Suppressor macrophage treated with lipopolysaccharide for 1 hour (primary cell): ENCODE measurements at places on chromosomes 1 and 21.

DNA sequence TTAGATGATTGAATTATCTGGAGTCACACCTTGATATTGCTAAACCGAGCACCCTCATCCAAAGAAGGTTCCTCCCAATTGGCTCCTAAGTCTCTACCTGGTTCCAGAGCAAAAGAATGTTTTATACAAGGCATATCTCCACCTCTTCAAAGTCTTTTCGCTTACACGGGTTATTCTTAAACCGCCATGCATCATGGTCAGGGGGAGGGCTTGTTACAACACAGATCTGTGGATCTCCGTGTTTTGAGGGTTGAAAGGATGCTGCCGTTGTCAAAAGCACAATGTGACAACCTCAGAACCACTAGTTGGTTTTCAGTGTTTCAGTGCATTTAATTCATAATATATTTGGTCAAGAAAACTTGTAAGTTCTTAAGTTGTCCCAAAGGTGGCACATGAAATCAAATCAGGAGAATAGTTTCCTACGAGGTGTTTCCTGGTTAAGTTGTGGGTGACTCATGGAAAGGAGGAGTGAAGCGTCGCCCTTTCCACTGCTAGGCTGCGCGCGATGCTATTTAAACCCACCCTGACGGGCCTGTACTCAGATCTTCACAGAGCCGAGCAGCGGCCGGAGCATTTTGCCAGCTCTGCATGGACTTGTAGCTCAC lies 1531.6 kb upstream of the TPTE start:
- DNase-seq: no peak

DNA sequence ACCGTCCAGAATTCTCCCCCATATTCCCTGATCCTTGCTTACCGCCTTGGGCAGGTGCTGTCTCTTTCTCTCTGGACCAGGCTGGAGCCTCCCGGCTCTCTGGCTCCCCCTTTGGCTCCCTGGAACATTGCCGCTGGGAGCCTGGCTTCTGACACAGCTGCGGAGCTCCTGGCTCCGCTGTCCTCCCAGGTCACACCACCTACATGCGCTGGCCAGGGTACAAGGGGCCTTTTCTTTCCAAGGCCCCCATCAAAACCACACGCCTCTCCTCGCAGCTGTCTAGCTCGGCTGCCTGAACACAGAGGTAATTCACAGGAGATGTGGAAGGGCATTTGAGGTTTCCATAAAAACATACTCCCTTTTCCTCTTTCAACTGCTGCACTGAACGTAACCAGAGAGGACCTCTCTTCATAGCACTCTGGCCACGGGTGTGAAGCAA lies 7.5 kb upstream of the ZNF648 start:
- DNase-seq: peak; percentile 68

GRCh38 chr1:7460807-7461206 lies 310.3 kb upstream of the VAMP3 start:
- DNase-seq: no peak

GRCh38 chr1:58936973-58937372 lies 153.1 kb upstream of the JUN start:
- no peak for DNase-seq

DNA sequence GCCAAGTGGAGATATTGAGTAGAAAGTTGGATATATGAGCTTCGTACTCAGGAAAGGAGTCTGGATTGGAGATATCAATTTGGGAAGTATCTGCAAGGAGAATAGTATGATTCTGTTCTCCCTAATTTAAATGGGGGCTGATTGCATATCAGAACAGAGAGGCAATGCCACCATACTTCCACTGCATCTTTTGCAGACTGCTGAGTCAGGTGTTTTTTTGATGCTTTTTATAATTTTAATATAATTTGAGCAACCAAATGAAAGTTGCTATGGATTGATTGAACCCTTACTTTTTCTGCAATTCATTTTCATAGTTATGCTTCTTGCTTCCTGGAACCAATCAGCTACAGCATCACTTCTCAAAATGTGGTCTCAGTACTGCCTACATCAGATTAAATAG lies 590.3 kb downstream of the USP25 start:
- DNase-seq: no peak

DNA sequence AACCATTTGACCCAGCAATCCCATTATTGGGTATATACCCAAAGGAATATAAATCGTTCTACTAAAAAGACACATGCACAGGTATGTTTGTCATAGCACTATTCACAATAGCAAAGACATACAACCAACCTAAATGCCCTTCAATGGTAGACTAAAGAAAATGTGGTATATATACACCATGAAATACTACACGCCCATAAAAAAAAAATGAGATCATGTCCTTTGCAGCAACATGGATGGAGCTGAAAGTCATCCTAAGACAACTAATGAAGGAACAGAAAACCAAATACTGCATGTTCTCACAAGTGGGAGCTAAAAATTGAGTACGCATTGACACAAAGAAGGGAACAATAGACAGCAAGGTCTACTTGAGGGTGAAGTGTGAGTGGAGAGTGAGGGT lies 72.0 kb downstream of the EIF4G3 start:
- DNase-seq: no peak

- no peak for DNase-seq
These were observed 410.1 kb downstream of the OMA1 start for GRCh38 chr1:58136387-58136786.

DNA sequence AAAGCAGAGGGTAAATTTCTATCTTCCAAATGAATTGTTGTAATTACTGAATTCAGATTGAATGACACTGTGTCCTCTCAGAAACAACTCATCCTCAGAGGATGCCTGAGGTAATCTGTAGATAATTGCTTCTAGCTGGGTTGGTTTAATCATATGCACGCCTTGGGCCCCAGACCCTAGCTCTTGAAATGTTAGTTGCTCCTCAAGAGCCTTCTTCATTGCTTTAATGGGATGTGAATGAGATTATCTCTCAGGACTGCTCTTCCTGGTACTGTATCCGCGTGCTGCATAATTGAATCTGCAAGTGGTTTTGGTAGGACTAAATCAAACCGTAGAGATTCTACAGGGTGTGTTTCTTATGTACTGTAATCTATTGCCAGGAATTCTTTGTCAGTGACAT lies 569.3 kb upstream of the NEGR1 start:
- DNase-seq: no peak

- DNase-seq: no peak
These were observed 82.6 kb upstream of the CNIH3 start for GRCh38 chr1:224533517-224533916.

- DNase-seq: no peak
These were observed 1.2 kb upstream of the PIK3C2B start for GRCh38 chr1:204495777-204496176.

DNA sequence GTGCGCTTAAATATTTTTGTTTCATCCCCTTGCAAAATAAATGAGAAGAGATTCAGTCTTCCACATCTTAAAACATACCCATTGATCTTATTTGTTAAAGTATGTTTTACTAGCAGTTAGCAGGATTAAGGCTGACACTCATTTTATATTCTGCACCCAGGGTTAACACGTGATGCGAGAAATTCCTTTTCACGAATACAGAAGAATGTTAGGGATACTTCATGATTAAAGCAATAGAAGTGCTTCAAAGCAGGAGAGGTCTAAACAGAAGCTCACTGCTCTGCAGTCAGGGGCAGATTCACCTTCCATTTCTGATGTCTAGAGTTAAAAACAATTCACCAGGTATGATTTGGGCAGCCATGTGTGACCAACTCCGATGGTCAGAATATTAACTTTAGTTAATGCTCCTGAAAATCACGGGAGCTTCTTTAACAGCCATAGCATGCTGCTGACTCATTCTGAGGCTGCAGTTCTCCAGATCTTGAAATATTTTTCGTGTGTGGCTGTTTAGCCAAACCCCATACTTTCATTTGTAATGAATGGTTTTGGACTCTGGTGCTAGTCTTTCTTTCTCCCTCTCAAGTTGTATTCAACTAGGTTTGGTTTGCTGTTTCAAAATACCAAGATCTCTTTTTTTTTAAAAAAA lies 19.7 kb downstream of the BCAR3 start:
- peak; percentile 50 for DNase-seq

- DNase-seq: no peak
These were observed 54.9 kb downstream of the ACBD3 start for GRCh38 chr1:226131639-226132038.

DNA sequence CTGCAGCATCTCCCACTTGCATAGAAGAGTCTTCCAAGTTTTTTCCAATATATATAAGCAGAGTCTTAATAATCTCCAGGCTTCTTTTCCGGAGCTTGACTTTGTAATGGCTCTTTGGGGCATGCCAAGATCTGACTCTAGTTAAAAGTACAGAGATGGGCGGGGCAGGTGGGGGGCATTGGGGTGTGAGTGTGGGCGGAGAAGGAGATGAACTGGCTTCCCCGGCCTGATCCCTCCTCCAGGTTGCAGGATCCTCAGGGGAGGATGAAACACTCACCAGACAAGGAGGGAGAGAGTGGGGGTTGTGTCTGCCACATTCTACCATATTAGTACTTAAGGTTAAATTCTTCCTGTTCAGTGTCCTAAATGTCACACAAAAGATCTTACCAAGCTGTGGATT lies 23.0 kb downstream of the S100A10 start:
- no peak for DNase-seq

GRCh38 chr1:33137800-33138199 lies 44.0 kb downstream of the TRIM62 start:
- DNase-seq: peak; percentile 10
